ENCODE measurements at places on chromosomes 13 and 19.
A peak's percentile ranks its signal among the peaks of the same experiment; 100 is the strongest.

- no peak for DNase-seq
These were observed 21.9 kb downstream of the PLEKHJ1 start for GRCh38 chr19:2214251-2214650.

GRCh38 chr13:35293579-35294226 is 182.8 kb downstream of the MAB21L1 start:
- DNase-seq = peak; percentile 33

- no peak for DNase-seq
These were observed 12.5 kb downstream of the DCAF15 start for GRCh38 chr19:13964776-13965175.

DNA sequence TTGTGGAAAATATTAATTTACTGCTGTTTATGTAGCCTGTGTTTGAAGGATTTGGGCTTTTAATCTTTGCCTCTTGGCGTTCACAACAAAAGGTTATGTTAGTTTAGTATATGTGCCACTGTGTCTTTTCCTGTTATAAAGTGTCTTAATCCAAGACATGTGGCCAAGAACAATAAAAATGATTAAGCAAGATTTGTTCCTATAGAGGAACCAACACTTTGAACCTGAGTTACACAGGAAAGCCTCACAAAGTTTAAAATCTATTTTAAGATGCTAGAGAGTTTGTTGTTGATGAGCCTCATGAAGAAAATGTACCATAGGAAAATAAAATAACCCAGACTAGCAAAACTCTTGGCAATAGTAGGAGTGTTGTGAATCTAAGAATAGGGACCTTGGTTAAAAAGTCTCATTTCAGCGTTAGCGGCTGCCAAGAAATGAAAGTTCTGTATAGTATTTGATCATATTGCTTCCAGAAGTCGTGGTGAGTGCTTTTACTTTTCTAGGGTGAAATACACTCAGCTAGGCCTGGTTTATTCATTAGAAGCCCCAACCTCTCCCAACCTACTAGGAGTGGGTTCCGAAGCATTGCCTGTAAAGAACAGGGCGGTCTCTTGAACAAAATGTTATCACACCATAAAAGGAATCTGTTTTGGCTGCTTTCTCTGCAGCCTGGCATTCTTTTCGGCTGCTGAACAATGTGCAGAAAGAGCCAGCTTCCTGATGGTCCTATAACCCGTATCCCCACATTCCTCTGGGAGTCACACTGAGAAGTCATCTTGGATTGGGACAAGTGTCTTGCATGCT is 102.6 kb downstream of the LRCH1 start:
- DNase-seq = peak; percentile 54

DNA sequence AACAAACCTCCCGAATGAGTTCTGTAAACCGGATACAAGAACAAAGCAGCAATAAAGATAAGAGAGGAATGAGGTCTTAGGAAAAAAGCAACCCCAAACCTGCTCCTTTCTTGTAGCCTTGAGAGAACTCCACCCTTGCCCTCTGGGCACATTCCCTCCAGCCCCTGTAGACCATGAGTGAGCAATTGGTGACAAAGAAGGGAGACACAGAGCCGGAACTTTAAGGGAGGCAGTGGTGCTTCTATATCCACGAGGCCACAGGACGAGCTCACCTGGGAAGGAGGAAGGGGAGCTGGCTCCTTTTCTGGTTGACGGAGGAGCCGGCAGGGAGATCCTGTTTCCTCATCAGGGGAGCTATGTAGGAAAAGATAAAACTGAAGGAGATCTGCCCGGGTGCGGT is 13.0 kb downstream of the BRME1 start:
- DNase-seq = no peak

GRCh38 chr19:3710265-3710812 is 2.2 kb downstream of the TJP3 start:
- peak; percentile 45 for DNase-seq

DNA sequence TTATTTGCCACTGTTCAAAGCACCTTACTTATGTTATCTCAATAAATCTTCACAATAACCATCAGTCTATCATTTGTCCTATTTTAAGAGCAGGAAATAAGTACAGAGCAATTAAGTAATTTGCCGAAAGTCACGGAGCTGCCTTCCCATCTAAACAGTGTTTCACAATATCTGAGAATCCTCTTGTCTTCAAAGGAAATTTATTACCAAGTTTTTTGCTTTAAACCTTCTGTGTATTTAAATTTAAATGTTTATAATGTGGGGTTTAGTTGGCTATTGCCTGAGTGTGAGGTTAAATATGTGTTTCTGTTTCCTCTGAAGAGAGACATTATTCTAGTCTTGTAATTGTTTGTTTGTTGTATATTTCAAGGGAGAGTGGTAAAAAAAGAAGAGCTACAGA is 633.1 kb downstream of the EFNB2 start:
- DNase-seq = no peak

GRCh38 chr19:51000981-51001380 is 423 bp downstream of the KLK8 start:
- no peak for DNase-seq

DNA sequence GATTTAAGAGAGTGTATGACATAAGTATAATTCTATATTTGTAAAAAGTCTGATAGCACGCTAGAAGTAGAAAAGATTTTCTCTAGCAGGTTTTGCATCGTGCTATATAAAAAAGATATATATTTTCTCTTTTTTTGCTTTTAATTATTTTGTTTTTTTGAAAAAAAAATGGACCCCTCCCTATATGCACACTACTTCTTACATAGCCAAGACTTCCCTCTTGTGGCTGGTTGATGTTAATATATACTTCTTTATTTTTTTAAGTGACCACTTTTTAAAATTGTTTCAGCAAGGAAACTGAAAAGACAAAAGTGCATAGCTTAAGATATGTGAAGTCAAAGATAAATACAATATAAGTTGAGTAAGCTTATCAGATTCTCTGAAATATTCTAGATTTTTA is 1202.8 kb downstream of the DIAPH3 start:
- peak; percentile 2 for DNase-seq

Measured in fibroblast of skin of right quadriceps (primary cell).